ENCODE measurements at places on chromosomes 1 and 21.

DNA sequence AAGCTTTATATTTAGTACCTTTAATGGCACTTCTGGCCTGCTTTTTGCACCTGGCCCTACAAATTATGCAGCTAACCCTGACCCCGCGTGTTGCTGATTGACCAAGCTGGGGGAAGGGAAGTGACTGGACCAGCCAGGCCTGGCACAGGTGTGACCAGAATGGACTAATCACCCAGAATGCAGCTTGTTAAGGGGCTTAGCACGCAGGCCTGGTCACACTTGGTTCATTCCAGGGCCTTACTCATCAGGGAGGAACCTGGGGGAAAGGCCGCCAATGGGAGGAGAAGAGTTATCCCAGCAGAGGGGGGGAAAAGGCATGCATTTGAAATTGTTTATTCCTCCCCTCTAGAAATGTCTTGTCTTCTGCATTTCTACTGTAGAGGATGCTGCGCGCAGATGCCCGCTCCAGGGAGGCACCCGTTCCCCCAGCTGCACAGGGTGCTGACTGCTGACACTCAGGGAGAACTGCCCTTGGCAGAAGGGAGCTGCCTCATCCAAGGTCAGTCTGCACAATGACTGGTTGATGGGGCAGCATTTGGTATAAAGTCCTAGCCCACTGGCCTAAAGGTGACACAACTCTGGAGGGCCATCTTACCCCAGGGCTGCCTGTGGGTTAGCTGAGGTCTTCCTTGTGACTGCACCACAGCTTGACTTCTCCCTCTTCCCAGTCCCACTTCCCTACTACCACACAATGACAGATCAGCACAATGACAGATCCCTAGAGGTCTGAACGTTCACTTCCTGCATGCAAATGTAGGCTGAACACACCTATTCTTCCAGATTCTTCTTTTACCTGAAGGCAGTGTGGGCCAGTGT is 29.0 kb downstream of the DHCR24 start:
- DNase-seq, result peak; percentile 39

DNA sequence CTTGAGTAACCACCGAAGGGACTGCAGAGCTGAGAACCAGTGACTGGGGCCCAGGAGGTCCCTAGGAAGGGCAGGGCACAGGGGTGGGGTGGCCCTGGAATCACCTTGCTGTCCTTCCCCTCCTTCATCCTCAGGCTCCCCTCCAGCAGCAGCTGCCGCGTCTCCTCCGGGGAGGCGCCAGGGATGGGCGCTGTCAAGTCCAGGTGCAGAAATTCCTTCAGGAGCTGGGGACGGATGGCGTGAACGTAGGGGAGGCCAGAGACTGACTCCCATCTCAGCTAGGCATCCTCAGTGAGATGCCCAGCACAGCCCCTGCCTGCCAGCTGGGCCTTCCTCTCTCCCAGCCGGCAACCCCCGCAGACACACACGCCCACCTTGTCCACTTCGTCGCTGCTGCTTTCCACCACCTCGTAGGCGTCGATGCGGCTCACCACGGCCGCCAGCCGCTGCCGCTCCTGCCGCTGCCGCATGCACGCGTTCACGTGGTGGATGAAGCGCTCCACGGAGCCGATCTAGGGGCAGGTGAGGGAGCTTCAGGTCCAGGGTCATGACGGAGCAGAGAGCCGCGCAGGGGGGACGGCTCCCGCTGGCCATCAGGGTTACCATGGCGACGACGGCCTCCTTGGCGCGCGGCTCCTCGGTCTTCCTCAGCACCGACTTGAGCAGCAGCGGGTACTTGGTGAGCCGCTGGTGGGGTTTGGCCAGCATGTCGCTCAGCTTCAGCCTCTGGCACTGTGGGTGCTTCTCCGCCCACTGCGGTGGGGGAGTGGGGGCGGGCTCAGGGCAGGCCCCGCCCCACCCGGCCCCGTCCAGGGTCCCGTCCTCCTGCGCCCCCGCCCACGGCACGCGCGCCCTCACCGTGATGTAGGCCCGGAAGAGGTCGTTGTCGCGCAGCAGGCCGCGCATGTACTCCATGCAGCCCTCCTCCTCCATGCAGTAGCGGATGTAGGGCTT is 4.4 kb upstream of the TNFRSF25 start:
- no peak for DNase-seq

- no peak for DNase-seq
These were observed 15.4 kb downstream of the RIMS3 start for GRCh38 chr1:40650075-40650474.

- DNase-seq, result no peak
These were observed 1171.4 kb upstream of the ADGRL2 start for GRCh38 chr1:80629304-80629837.

GRCh38 chr1:151475175-151475574 is 15.9 kb upstream of the POGZ start:
- no peak for DNase-seq

DNA sequence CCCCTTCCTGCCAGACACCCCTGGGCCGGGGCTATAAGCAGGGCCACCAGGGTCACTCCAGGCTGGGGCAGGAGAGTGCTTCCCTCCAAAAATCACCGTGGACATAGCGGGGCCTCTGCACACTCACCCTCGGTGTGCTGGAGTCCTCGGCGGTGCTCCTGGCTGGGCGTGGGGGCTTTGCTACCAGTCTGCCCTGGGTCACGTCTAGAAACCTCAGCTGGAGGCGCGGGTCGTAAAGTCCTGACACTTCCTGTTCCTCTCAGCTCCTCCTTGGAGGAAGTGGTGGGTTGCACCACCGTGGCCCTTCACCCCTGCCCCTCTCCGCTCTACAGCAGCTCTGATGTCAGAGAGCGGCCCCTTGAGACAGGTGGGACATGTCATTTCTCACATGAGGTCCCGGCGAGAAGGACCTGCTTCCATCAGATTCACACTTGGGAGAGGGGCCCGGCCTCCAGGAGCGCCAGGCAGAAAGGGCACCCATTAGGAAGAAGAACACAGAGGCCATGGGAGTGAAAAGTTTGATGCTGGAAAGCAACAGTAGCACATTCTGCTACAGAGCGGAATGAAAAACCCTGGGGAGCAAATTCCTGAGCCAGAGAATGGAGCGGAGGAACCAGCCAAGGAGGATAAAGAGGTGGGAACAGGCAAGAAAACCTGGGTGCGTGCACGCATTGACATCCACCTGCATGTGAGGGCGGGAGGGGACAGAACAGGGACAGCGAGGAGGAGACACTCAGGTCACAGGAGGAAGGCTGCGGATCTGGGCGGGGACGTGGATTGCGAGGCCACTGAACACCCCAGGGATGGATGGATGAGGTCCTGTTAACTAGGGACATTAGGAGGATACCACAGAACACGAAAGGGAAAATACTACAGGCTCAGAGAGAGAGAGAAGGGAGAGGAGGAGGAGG is at the start of gene ITGB2:
TSS of gene ITGB2 (minus strand) at position 206 of the 911 bp plus-strand sequence. CDS start 10,117 bp downstream, outside the sequence.
- DNase-seq, result no peak

- DNase-seq, result no peak
These were observed 180.9 kb downstream of the PRDM16 start for GRCh38 chr1:3249631-3250501.

DNA sequence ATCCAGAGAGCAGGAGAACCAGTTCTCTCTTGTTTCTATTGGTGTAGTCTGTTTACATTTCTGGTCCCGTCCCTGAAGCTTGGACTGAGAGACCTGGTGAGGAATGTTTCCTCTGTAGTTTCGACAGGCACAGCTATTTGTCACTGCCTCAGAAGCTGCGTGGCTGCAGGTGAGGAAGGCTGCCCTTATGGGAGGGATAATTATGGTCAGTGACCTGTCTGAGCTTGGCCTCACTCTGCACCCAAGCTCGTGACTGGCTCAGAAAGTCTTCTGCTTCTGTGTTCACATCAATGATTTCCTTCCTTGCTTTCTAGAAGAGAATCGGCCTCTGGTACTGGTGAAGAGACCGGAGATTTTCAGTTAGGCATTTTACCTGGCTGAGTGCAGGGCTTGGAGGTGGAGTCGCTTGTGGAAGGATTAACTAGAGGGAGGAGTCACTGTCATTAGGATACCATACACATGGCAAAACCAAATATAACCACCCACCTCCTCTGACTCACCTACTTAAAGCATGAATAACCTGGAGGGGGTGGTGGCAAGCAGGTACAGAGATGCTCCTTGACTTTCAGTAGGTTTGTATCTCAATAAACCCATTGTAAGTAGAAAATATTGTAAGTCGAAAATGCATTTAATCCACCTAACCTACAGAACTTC is 19.9 kb upstream of the WDR26 start:
- DNase-seq, result no peak

DNA sequence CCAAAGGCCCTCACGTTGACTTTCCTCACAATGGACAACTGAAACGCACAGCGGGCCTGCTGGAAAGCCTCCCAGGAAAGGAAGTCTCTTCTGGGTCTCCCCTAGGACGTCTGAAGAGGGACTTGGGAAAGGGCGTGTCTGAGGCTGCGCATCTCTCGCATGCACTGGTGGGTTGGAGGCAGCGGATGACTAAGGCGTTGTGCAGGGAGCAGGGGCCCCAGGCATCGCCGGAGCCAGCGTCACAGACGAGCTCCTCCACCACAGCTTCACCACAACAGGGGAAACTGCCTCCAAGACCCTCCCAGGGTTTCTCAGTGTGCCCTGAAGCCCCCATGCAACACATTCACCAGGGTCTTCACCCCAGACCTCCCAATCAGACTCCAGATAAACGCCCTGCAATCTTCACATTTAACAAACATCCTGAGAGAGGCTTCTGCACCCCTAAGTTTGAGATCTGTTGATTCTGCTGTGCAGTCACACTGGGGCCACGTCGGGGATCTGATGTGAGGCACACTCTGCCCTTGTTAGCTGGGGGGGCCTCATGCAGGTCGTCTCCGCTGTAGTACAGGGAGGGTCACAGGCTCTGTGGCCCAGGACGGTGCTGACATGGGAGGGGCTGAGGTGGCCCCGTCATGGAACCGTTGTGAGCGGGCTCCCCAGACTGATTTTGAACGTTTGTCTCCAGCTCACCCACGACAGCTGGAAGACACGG is 7.0 kb upstream of the TFF1 start:
- no peak for DNase-seq

GRCh38 chr1:175887981-175888428 is 144.6 kb upstream of the TNR start:
- DNase-seq, result peak; percentile 63

DNA sequence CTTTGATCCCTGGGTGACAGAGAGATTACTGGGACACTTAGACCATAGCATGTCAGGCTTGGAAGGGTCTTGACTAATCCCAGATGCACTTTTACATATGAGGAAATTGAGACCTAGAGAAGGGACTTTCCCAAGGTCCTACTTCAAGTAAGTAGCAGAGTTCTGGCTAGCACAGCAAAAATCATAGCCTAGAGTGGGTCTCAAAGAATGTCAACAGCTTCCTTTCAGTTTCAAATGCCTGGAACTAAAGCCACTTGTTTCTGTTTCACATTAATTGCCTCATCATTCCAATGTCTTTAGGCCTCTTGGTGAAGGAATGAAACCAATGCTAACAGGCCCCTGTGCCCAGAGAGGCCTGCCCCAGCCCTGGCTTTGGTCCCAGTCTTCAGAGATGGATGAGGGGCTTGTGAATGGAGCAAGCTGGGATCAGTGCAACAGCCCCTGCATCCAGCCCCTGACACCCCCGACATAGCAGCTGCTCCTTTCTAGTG is 26.6 kb downstream of the ATF3 start:
- peak; percentile 36 for DNase-seq

DNA sequence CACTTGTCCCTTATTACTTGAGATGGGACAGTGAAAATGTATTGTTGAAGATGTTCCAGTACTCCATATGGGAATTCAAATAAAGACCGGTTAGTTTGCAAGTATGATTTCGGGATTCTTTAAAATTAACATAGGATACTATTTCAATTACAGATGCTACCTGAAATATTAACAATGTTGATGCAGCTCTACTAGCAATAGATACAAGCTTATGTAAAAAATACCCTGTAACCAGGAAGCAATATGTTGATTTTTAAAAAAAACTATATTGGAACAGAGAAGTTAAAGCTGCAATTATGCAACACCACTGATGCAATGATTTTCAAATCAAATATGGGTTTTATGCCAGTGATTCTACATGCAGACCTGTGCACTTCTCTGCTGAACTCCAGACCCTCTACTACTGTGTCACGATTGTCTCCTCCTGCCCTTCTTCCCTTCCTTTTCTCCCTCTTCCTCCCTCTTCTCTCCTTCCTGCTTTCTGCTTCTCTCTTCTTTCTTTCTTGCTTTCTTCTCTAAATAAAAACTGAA is 179.2 kb downstream of the ATP6V1G3 start:
- no peak for DNase-seq

DNA sequence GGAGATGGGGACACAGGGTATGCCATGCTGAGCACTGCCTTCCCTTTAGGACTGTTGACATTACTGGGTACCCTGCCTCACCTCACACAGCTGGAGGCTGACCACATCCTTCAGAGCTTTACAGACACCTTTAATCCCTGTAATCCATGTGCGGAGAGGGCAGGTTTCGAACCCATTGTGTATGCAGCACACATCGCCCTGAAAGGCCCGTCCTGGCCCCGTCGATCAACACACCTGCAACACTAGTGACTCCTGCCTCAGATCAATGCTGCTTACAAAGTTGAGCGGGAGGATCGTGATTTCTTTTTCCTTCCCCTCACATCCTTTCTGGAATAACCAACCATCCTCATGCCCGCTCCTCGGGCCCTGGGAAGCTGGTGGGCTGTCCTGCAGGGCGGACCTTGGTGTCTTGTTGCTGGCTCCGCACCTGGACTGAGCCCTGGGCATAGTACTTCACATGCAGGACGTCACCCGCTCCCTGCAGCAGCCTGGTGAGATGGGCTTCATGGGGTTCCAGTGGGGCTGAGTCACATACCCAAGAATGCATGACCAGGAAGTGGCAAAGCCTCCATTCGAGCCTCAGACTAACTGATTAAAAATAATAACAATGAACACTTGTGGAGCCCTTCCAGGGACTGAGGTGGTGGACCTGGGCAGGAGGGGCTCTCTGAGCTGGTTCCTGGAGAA is 403.6 kb downstream of the PTPRU start:
- DNase-seq, result peak; percentile 70

- no peak for DNase-seq
These were observed 3.8 kb upstream of the DMBX1 start for GRCh38 chr1:46485564-46486431.

GRCh38 chr1:178137238-178137637 is 43.3 kb downstream of the RASAL2 start:
- no peak for DNase-seq

DNA sequence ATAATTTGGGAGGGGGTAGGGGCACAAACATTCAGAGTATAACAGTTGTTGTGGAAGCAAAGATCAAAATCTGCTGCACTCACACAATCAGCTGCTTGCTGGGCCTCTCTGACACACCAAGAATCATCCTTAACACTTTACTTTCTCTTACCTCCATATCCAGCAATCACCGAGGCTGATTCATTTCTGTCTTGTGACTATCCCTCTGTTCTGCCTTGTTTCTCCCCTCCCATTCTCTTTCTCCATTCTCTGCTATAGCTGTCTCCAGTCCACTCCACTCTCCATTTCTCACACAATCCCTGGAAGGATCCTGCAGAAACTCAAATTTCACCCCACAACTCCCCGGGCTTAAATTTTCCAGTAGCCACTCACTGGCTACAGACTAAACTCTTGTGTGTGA is 91.8 kb upstream of the NGF start:
- peak; percentile 21 for DNase-seq

- DNase-seq, result peak; percentile 95
These were observed at the start of gene PLOD1 for GRCh38 chr1:11934302-11935056. Gene PLOD1, plus strand, starts transcription at chr1:11934717. Its CDS starts 63 bp downstream, at chr1:11934780.

GRCh38 chr1:201255479-201256362 is 27.6 kb upstream of the PKP1 start:
- DNase-seq, result no peak
